HT-29 (cell line): ENCODE measurements at places on chromosomes 7 and 10.
A peak's percentile ranks its signal among the peaks of the same experiment; 100 is the strongest.

GRCh38 chr10:17006631-17007417, 122.8 kb downstream of the CUBN start:
- no peak for DNase-seq

DNA sequence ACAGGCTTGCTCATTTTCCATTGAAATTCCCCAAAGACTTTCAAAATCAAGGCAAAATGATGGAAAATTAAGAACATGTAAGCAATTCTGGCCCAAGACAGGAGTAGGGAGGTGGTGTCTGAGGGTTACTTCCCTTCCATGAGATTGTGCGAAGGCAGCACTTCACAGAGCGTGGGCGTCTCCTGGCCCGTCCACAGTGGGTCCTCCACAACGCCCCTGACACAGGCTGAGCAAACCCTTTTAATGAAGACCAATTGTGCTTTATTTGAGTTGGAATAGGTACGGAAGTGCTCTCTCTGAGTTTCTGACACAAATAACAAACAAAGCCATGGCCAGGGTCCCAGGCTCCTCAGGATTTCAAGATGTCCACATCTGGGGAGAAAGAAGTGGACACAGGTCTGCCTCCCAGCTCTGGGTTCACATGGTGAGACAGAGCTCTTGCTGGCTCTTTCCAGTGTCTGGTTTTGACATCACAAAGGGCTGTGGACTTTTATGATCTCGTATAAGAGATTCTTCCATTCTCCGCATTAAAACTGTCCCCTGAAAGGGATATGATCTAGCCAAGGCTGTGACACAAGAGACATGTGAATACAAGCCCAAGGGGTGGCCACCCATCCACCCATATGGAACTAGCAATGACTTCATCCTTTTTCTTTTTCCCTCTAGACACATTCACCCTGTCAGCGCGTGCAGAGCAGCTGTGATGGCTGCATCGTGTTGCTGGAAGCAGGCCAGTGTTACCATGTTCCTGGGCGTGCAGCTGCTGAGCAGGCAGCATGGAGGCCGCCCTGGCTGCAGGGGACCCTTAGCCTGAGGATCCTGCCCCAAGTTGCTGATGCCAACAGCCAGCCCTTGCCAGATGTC, 145.6 kb downstream of the ADAM12 start:
- no peak for DNase-seq

DNA sequence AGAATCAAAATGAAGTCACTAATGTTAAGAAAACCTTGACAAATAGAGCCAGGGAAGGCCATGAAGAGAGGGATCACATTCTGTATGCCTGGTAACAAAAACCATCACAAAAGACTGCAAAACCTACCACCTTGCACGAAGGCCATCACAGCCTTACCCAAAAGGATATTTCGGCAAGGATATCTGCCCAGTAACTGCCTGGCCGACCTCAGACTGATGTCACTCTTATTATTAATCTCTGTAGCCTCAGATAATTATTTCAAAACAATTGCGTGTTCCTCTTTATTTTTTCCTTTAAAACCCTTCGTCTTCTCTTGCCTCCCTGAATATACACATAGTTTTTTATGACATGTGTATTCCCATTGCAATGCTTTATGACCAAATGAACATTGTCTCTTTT, 52.5 kb downstream of the CDC14C start:
- DNase-seq = no peak

- DNase-seq = peak; percentile 77
These were observed at the start of gene VWA2 for GRCh38 chr10:114239117-114239993. Gene VWA2, plus strand, starts transcription at chr10:114239254. Its CDS starts 9,460 bp downstream, at chr10:114248714.

- DNase-seq = no peak
These were observed 123.8 kb upstream of the SLC26A5 start for GRCh38 chr7:103569621-103570305.
